ENCODE measurements at places on chromosomes 13 and 19. TPM values are rescaled to one million over a fixed set of nuclear protein-coding genes. Genes with fewer than 3 reads are reported as not detected.

GRCh38 chr19:31424861-31425620 is 75.8 kb upstream of the TSHZ3 start:
- DNase-seq = no peak

DNA sequence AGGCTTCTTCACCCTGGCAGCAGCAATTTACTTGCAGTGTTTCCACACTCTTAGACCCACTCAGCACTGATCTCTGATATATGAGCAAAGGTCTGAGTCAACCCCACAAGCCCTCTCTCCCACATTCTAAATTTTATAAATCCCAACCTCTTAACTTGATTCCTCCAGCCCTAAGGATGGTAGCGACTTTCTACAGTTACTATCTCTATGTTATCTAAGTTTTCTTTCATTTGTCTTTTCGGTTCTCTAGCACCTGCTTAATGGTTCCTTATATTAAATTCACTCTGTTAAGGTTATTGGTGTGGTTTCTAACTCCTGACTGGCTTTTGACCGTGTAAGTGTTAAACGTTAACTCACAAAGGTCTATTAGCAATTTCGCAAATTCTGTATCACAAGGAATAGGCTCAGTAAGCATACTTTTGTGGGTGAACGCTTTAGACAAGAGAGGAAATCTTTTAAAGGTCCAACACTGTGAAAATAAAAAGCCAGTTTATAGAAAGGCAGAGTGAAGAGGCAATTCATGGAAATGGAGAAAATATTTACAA is 99.3 kb downstream of the DLEU7 start:
- DNase-seq = no peak

DNA sequence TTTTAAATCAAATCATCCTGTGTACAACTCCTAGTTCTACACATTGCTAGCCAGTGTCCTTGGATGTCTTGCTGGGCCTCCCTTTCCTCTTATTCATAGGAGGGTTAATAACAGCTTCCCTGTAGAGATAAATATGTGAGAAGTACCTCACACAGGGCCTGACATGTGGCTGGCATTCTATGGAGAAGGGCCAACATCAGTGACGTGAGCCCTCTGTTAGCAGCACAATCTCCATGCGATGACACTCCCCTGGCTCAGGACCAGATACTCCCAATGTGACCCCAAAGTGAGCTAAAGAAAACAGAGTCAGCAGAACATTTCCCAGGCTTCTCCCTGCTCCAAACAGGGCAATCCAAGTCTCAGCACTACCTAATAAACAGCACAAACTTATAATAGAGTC is 818.4 kb downstream of the DIAPH3 start:
- no peak for DNase-seq

Gene SERTAD3
- total RNA-seq = 6.2 TPM

DNA sequence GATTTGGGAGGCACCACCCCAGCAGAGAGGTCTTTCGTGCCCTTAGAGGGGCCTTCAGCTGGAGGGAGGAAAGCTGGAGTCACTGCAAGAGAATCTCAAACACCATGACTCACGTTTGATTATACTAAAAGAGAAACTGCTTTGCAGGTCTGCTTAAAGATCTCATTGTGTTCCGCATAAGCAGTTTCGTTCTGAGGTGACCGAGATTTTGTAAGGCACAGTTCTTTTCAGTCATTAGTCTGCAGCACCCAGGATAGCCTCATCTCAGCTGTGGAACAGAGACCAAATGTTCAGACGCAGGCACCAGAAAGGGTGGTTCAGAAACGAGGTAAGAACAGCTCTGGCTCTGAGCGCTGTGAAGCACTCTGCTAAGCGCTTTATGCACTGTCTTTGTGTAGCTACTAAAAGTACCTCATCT is 71.2 kb upstream of the GTF3A start:
- DNase-seq = no peak

DNA sequence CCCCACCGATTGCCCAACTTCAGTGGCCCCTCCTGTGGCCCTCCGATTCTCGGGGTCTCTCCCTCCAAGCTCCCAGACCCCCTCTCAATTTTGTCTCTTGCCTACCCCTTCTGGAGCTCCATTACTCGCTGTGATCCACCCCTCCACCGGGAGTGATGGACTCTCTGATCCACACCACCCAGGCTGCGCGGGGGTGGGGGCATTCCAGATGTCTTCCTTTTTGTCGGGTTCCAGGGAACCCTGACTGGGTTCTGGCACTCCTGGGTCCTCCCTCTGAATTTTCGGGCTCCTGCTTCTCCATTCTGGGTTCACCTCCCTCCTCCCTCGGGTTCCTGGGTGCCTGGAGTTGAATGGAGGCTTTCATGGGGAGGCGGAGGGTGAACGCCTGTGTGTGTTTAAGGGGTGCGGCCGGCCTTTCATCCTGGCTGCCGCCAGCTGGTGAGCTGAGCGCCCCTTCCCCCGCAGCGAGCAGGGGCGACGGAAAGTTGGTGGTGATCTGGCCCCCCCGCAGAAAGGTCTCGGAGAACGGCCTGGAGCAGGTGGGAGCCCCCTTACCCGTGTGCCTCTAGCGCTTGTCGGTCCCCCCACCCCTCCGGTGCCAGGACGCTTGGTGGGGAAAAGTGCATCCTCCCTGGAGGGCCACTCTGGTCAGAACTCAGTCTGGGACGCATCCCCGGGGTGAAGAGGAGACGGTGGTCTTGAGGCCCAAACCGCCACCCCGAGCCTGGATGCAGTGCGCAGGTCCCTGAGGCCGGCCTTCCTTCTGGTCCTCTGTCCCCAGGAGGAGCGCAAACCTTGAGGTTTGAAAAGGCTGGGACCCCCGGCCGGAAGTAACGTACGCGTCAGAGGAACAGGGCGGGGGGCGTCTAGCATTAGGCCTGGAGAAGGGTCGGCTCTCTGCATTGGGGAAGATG is 1.6 kb downstream of the MISP3 start:
- no peak for DNase-seq

DNA sequence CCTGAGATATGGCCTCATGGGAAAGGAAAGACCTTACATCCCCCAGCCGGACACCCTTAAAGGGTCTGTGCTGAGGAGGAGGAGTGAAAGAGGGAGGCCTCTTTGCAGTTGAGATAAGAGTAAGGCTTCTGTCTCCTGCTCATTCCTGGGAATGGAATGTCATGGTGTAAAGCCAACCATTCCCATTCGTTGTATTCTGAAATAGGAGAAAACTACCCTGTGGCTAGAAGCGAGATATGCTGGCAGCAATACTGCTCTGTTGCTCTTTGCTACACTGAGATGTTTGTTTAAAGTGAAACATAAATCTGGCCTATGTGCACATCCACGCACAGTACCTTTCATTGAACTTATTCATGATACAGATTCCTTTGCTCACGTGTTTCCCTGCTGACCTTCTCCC is 783 bp upstream of the ZNF587B start:
- DNase-seq = no peak

DNA sequence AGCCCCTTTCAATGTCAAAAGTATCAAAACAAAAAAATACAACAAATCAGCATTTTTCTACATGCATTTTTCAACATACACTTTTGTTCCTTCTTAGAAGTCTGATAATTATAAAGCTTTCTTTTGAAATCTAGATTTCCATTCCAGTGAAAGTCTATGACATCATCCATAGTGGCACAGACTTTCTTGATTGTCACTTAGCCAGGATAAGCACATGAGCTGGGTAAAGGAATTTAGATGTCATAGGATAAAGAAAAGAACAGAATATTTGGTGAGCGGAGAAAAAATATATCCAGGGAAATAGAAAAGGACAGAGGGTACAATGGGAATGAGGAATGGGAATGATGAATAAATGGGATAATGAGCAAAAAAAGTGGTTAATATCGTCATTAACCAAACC is 15.1 kb upstream of the TRPC4 start:
- no peak for DNase-seq

DNA sequence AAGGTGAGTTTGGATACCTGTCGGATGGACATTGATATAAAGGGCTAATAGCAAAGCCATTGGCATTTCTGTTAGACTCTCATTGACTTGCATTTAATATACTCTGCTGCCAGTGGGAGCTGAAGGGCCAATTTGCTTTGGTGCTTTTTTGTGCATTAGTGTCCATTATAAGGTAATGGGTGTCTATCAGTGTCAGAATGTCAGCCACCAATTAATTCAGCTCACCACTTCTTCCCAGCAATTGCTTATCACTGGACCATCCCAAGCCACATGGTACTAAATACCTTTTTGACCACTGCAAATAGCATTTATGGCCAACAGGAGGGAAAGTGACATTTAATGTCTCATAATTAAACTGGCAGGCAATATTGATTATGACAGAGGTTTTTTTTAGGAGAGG is 317.8 kb downstream of the TEX29 start:
- DNase-seq = no peak

DNA sequence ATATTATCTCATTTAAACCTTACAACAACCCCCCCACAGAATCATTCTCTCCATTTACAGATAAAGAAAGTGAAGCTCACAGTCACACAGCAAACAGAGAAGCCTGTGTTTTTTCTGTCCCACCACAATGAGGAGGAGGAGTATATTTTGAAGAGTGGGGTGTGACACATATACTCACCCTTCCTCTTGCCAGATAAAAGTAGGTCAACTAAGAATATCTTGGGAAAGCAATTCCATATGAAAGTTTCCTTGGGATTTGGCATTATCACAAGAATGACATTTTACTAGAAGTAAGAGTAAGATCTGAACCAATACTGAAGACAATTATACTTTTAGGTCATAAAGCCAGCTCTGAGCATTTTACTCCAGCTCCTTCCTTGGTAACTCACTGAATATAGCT is 287.5 kb upstream of the HTR2A start:
- DNase-seq = no peak

GRCh38 chr19:52734331-52734892 is 432 bp downstream of the ZNF611 start:
- DNase-seq = peak; percentile 48

Gene PSG7
- total RNA-seq = not detected

GRCh38 chr13:90585392-90585791 is 762.1 kb upstream of the MIR17HG start:
- no peak for DNase-seq

DNA sequence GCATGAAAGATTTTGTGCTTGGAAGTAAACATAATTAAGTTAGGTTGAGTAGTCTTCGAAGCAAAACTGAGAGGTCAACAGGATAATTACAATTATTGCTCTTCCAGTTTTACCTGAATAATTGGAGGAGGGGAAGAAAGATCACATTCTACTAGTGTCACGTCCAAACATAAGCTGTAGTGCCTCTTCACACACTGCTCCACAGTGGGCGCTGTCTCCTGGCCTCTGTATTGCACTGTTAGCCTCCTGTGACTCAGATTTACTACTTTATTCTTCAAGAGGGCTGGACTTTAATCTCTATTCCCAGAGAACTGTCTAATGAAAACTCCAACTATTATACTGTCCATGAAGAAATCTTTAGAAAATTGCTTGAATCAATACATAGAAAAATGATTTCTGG is 62.9 kb downstream of the TRPC4 start:
- DNase-seq = no peak

DNA sequence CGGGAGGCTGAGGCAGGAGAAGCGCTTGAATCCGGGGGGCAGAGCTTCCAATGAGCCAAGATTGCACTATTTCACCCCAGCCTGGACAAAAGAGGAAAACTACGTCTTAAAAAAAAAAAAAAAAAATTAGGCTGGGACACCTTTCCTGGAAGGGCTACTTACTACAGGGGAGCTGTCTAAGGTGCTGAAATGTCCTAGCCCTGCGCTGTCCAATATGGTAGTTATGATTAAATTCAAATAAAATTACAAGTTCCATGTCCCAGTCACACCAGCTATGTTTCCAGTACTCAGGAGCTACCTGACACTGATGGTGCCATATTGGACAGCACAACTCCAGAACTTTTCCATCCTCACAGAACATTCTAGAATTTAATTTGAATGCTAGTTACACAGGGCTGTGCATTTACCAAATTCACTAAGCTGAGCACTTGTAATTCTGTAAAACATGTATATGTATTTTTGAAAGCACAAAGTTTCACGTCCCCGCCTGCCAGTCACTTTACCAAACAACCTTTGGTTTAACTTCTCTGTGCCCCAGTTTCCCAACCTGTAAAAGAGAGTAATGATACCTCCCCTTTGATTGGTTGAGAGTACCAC is 9.2 kb upstream of the ZSCAN22 start:
- no peak for DNase-seq

DNA sequence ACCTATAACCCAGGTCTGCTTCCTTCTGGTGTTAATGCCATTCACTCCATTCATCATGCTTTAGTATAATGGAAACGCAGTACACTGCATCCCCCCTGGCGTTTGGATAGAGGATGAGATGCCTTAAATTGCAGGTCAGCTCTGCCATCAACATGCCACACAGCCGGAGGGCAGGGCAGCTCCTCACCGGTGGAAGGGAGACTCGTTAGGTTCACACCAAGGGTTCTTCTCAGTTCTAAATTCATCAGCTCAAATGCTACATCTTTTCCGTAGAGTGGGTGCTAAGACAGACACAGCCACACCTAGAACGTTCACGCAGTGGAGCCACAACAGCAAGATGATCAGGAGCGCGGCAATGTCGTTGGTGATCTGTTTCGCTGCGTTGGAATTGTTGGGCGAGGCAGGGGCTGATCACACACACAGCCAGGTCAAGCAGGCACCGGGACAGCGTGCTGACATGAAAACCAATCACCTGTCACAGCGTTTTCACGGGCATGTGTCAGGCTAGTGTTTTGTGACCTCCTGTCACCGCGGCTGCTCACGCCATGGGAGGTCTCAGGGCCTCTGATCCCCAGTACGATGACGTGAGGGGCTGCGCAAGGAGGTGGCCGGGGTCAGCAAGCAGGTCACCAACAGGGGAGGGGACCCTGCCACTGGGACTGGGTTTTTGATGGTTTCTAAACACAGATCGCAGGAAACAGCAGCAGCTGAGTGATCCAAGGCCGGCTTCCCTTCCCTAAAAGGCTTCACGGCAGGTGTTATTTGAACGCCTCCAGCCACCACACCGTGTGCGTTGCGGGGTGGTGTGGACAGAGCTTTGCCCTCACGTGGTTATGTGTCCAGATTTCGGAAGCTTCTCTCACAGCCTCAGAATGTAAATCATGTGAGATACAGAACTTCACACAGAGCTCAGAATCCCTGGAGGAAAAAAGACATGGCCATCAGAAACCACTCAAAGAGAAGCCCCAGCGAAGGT is 94.3 kb upstream of the IRS2 start:
- DNase-seq = no peak

Gene DPF1
- total RNA-seq = not detected

Gene ZNF708
- total RNA-seq = 3.2 TPM

DNA sequence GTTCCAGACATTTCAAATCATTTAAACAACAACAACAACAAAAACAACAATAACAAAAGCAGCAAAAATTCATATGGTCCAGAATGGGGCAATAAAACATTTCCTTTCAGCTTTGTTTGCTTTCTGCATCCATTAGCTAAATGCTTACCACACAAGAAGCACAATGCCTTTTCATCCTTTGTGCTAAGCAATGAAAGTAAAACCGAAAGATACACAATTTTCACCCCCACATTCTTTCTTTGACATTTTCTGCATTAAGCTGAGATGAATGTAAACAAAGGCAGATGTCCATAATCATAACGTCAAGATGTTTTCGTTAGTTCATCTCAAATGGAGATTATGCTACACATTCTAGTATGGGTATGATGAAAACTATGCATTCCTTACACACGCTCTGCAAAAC is 568.5 kb downstream of the SLITRK6 start:
- DNase-seq = no peak

Gene REXO1
- 8.0 TPM for total RNA-seq
